ENCODE measurements at places on chromosomes 5 and 9.

GRCh38 chr9:104564358-104564757, 4.6 kb upstream of the OR13C8 start:
- no peak for DNase-seq

GRCh38 chr9:107049803-107050184, 186.8 kb downstream of the ZNF462 start:
- no peak for DNase-seq

DNA sequence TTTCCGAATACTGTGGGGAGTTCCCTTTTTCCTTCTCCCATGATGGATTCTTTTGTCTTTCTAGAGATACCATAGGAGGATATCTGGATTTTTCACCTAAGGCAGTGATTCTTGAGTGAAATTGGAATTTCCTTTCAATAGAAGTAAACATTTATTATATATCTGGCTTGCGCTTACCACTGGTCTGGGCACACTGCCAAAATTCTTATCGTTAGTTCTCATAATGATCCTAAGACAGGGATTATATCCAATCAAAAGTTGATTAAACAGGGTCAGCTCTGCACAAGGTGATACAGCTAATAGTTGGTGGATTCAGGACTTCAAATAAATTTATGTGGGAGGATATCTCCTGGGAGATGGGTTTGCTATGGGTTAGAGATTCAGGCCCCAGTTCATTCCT, 9.6 kb downstream of the TLE4 start:
- no peak for DNase-seq

DNA sequence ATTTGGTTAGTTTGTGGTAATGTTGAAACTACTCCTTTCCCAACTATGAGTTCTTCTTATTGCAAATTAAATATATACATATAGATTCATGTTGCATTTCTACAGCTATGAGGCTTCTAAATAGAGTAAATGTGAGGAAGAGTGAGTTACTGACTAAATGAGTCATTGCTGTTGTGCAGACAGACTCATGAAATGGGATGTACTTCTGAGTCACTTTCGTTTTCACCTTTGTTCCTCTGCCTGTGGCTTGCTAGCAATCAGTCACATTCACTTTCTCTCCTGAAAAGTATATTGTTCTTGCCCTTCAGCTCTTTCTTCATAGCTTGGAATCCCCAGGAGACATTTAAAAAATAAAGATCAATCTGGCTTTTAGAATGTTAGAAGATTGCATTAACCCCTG, 295.5 kb upstream of the SMC2 start:
- DNase-seq: no peak

GRCh38 chr5:95652849-95653248, 6.3 kb downstream of the RFESD start:
- no peak for DNase-seq

GRCh38 chr9:120888626-120889025, 11.6 kb upstream of the PHF19 start:
- no peak for DNase-seq

- DNase-seq: no peak
Observed at GRCh38 chr5:72702881-72703434, 113.5 kb upstream of the TNPO1 start.

- no peak for DNase-seq
Observed at GRCh38 chr9:4344946-4345345, 45.1 kb upstream of the GLIS3 start.

- no peak for DNase-seq
Observed at GRCh38 chr9:124272979-124273378, 15.2 kb downstream of the NEK6 start.

- no peak for DNase-seq
Observed at GRCh38 chr9:751137-752051, 90.1 kb upstream of the DMRT1 start.

DNA sequence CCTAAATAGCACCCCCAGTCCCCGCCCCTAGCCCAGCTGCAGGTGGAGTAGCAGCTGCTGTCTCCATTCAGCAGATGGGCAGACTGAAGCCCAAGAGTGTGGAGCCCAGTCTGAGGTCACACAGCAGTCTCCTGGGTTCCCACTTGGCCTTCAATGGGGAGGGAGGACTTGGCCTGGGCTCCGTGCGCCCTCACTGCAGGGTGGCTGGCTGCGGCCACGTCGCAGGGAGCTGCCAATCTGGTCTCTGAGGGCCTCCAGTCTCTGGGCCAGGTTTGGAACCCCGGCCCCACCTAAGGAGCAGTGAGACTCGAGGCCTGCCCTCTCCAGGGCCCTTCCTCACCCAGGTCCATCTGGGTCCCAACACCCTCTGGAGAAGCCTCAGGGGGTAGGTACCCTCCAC, 7.4 kb downstream of the KIF12 start:
- DNase-seq: no peak

GRCh38 chr9:121770415-121771273, 119.2 kb downstream of the DAB2IP start:
- DNase-seq: peak; percentile 32

- peak; percentile 76 for DNase-seq
Observed at GRCh38 chr5:16600397-16600796, 16.4 kb downstream of the RETREG1 start.

- no peak for DNase-seq
Observed at GRCh38 chr9:68978066-68978465, 35.8 kb downstream of the PRKACG start.

GRCh38 chr5:36957953-36958537, 81.5 kb downstream of the NIPBL start:
- DNase-seq: no peak

DNA sequence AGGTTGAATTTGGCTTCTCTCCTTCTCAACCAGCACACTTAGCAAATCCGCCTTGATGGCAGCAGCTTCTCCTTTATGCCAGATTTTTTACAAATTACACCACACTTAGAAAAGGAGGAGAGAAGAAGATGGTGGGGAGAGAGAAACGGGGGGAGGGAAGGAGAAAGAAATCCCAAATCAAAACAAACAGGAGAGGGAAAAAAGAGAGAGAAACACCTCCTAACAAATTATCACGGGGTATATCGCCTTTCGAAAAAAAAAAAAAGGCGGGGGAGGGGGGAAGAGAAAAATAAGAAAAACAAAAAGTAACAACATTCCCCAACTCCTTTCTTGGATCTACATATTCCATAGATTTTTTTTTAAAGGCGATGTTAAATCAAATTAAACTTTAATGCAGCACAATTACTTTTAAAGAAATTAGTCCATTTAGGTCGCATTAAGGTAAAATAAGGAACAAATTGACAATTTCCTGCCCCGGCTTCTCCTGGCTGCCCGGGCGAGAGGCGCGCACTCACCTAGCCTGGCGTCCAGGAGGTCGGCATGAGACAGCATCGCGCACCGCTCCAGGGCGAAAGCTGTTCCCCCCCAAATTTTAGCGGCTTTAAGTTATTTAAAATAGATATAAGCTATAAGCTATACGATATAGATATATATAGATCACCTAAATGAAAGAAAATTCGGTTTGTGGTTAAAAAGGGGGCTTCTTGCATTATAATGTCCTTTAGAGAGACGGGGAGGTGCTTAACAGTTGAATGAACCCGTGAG, at the start of gene OTP:
Gene OTP (minus strand): TSS at position 716 of the 765 bp plus-strand sequence. CDS start 164 bp downstream, at position 552.
- no peak for DNase-seq

DNA sequence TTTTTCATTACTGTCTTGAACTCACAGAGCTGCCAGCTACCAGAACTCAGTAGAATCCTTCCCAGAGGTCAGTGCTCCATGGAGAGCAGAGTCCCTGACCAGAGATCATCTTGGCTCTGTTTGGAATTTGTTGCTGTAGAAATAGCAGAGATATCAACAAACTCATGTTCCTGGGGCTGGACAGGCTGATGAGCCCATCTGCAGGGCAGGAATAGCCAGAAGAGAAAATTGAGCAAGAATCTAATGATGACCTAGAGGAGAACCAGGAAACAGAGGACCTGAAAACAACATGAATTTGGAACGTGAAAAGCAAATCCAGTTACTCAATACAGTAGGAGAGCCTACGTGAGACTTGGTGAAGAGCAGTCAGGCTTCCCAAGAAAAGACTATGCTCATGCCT, 437.8 kb downstream of the PLK2 start:
- DNase-seq: no peak

- DNase-seq: no peak
Observed at GRCh38 chr5:53956196-53956595, 354.2 kb downstream of the ARL15 start.

DNA sequence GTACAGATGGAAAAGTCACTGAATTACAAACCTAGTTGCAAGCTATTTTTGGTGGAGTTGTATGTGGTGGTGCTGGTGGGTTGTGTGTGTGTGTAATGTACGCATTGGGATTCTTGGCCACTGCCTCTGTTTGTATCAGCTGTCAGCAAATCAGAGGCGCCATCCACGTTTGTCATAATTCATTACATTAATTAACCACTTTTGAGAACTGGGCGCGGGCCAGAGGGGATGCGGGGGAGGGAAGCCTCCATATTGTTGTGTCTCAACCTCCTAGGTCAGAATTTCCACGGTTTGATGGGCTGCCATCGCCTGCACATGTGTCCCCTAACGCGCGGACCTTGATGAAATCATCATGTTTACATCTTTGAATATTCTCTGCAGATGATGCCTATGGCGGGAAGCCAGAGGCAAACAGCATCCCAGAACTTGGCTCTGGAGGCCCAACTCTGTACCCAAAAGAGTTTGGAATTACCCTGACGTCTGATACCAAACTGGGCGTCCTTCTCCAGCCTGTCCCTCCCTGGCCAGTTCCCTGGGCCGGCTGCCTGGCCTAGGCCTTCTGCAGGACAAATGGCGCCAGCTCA, 54.9 kb downstream of the FGF18 start:
- no peak for DNase-seq

- no peak for DNase-seq
Observed at GRCh38 chr9:79583952-79584654, 12.3 kb downstream of the TLE4 start.

DNA sequence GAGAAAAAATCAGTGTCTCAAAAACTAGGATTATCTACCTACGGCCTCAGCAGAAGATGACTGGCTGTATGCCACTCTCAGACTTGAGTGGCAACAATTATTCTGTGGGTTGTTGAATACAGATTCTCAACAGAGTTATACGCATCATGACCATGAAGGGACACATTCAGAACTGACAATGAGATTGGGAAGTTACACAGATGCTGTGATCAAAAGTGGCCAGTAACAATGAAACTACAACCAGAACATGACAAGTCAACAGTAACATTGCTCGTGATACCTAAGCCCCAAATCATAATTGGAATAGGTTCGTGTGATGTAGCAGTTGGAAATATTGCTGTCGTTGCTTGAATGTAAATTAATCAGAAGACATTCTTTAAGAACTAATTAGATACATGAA, 957.5 kb upstream of the CDH9 start:
- DNase-seq: no peak

DNA sequence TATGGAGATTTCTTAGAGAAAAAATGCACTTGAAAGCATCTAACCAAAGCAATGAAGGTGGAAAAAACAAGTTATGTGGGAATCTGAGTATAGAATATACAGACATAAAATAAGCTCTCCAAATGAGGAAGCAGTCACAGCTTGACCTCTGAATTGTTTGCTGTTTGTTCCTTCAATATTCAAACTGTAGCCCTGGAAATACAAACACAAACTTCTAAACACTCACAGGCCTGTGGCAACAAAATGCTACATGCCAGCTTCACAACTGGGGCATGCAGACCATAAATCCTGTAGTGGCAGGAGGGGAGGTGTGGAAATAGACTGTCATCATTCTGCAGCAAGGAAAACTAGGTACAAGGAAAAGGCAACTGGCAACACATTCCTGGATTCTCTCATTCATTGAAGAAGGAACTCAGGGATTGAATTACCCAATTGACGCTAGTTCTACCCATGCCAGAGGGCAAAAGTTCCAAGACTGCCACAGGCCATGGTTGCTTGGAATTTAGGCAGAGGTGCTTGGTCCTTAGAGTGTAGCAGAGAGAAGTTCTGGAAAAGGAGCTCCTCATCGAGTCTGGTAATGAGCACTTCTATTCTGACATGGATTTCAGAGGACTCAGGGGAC, 349.6 kb downstream of the PDE4D start:
- DNase-seq: no peak

- DNase-seq: no peak
Observed at GRCh38 chr5:80755626-80756025, 100.8 kb upstream of the DHFR start.

- no peak for DNase-seq
Observed at GRCh38 chr9:111276431-111277128, 53.4 kb downstream of the OR2K2 start.

GRCh38 chr5:141902015-141902814, 21.5 kb upstream of the DELE1 start:
- DNase-seq: no peak

GRCh38 chr5:176890455-176891330, 8.5 kb downstream of the HK3 start:
- DNase-seq: no peak

- DNase-seq: no peak
Observed at GRCh38 chr5:63245271-63245670, 666.7 kb downstream of the LRRC70 start.

GRCh38 chr9:100485196-100485595, 12.2 kb downstream of the TMEFF1 start:
- no peak for DNase-seq

DNA sequence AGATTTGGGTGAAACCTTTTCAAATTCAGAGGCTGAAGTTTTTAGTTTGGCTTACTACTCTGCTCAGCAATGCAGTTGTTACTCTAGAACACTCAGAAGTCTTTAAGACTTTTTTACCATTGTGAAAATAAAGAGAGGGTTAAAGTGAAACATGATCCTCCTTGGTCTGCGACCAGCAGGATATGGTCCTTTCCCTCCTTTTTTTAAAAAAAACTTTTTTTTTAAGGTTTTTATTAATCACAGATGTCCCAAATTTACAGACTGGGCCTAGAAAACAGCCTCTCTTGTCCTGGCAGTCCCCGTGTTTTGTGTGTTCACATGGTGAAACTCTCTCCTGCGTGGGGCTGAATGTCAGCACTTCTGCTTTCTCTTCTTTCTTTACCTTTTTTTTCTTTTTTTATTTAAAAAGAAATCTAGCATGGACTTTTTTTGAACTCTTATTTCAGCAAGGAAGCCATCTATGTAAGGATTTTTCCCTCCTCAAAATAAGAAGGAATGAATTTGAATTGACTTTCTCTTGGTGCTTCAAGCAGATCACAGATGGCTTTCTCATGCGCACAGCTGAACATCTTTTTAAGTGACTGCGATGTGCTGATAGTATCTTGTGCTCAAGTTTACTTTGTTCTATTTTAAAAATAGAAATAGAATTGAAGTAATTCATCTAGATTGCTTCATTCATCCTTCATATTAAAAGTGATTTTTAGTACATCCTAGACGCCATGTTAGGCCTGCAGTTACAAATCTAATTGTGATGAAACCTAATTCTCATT, 128.7 kb upstream of the OTULINL start:
- no peak for DNase-seq

- no peak for DNase-seq
Observed at GRCh38 chr5:71767661-71768060, 48.6 kb downstream of the CARTPT start.

DNA sequence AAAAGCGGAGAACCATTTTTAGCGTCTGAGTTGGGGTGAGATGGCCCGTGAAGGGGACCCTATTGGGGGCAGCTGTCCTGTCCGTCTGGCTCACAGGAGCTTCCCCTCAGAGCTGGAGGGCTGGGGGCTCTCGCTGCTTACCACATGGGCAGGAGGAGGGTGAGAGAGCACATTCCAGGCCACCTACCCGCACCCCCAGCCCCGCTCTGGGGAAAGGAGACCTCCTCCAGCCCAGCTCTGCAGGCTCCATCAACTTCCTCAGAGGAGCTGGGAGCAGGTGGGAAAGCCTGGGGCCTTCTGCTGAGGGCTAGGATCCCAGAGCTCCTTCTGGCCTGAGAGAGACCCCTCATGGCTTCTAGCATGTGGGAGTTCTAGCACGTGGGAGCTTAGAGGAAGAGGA, 27.1 kb upstream of the SPTLC1 start:
- DNase-seq: no peak

Data from dorsolateral prefrontal cortex (tissue), 122 donors.